Effector CD8-positive, alpha-beta T cell (primary cell): ENCODE measurements at places on chromosomes 3 and 15.

DNA sequence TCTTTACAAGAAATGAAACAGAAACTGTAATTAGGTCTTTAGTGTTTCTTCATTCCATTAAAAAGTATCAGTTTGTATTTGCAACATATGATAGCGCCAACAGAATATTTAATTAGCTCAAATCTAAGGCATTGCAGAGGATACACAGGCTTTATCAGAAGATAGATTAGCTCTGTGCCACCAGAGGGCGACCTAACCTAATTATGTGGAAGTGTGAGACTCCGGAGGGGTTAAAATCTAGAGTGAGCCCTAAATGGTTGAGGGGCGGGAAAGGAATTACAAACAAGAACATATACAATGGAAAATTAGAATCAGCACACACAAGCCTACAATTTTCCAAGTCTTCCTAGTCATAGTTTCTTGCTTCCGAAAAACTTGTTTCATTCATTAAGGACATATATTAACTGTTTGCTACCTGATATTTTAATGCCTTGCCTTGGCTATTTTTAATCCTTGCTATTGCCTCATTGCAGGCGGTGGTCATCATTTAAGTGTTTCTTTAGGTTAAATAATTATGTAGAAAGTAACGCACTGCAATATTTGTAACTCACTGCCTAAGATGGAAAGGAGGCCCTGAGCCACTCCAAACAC, 18.0 kb upstream of the RYR3 start:
- no peak for DNase-seq

GRCh38 chr3:7484636-7485035, 623.7 kb downstream of the GRM7 start:
- no peak for DNase-seq

GRCh38 chr15:95594496-95594895, 736.0 kb upstream of the NR2F2 start:
- no peak for DNase-seq

DNA sequence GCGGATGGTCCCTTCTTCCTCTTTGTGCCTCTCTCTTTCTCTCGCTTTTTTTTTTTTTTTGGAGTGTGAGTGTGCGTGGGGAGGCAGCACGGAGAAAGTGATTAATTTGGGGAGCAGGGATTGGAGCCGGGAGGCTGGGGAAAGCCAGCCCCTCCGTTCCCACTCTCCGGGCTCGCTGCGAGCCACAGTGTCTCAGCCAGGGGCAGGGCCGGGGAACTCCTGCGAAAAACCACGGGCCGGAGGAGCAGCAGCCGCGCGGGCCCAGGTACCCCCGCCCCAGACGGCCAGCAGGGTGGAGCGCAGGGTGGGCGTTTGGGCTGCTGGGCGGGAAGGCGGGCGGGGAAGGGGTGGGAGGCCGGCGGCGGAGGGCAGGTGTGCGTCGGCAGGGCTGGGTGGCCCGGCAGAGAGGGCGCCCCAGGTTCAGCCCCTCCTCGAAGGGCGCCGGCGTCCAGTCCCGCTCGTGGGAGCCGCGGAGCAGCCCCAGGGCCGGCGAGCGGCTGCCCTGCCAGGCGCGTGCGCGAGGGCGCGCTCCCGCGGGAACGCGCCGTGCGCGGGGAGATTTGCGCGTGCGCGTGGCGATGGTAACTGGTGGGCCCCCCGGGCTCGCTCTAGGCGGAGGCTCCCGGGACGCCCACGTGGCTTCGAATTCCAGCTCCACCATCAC, 1.4 kb downstream of the CHL1 start:
- DNase-seq: no peak
